ENCODE measurements at places on chromosomes 4 and X.

GRCh38 chrX:119682019-119682989, 10.7 kb downstream of the SEPTIN6 start:
- DNase-seq = no peak

- DNase-seq = no peak
Observed at GRCh38 chrX:110989447-110989846, 106.5 kb upstream of the PAK3 start.

DNA sequence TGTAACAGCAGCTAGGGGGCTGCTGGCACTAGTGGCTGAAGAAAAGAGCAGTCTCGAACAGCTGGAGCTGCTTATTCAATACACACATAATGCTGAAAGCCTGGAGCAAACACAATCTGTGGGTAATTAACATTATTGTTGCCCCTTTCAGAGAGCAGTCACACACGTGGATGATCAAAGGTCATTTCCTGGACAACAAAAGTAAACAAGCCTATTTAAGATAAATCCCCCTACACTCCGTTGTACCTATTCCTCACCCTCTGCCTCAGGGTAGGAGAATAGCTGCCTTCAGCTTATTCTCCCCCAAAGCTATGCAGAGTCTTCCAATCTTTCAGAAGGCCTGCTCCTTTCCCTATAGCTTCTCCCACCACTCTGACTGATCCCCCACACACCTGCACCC, 803.9 kb downstream of the C4orf33 start:
- DNase-seq = no peak

- DNase-seq = no peak
Observed at GRCh38 chrX:1518512-1518911, 18.5 kb downstream of the P2RY8 start.

DNA sequence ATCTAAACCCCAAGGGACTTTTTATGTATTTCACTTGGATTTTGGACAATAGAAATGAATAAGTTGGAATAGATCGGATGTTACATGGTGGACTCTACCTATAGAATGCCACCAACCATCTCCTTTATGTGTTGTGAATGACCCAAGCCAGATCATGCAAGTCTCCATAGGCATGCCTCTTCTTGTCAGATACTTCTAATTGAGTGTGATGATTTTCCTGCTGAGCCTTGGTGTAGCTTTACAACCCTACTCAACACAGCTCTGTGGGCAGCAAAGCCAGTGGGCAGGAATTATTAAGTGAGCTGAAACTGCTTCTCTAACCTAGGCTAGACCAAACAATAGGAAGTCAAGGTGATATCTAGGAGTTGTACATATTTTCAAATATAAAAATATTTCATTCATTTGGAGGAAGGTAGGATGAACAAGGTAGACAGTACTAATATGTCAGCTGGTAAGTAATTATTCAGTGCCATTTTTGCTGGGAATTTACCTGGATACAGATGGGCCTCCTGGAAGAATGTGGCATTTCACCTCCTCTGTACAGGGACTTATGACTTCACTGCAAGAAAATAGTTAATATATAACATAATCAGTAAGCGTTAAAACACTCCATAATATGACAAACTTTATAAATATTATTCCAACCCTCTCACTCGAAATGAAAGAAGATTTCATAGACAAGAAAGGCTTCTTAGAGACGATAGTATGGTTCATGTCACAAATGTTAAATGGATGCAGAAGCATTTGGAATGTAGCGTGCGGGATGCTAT, 298.0 kb upstream of the FAT1 start:
- peak; percentile 65 for DNase-seq

DNA sequence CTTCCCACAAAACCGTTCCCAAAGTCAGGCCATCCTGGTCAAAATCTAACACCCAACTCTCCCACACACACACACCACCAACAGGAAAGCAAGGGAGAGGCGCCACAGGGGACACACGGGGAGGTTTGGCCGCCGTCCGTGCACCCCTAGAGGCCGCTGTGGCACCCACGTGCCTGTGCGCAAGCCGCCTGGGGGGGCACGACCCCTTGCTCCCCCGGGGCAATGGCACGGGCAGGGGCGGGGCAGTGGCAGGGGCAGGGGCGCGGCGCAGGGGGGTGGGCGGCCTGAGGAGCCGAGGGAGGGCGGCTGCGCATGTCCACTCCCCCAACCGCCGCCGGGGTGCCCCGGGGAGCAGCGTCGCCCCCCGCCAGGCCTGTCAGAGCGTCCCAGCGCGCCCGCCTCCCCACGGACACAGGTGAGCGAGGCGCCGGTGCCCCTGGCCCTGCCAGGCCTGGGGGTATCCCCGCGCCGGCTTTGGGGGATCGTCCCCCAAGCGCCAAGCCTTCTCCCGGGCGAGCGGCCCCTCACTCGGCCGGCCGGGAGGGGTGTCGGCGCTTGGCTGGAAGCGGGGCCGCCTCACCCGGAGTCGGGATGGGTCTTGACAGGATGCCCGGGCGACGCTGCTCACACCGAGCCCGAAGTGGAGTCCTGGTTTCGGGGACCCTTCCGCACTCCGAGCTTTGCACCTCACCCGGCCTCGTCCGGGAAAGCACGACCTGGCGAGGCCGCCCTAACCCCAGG, at the start of gene ERAS:
Gene ERAS, plus strand, starts transcription at position 379 of the 741 bp plus-strand sequence. CDS start 2,611 bp downstream, outside the sequence.
- no peak for DNase-seq

GRCh38 chr4:6767748-6768538, 14.6 kb upstream of the KIAA0232 start:
- peak; percentile 27 for DNase-seq

- DNase-seq = no peak
Observed at GRCh38 chrX:120617996-120618630, 11.7 kb downstream of the C1GALT1C1 start.

All from bronchial epithelial cell (primary cell).